Activated B cell treated with CpG ODN at 0.5 μM for 24 hours (primary cell): ENCODE measurements at places on chromosomes 12 and 14. TPM values are rescaled to one million over a fixed set of nuclear protein-coding genes. Genes with fewer than 3 reads are reported as not detected.

DNA sequence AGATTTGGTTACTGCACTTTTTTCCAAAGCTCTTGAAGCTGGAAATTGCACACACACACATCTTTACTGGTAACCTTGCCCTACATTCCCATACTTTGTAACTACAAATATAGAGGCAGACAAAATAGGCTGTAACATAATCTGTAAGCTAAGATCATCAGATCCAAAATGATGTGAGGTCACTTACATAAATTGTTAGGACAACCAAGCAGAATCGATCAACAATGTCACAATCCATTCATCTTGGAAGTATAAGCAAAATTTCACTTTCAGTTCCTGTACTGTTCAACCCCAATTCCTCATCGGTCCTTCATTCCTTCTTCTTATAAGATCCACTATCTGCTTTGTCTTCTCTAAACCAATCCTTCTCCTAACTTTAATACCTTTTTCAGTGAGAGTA lies 72.6 kb downstream of the EPS8 start:
- no peak for DNase-seq

GRCh38 chr12:79555028-79555925 lies 135.5 kb downstream of the PAWR start:
- no peak for DNase-seq

- peak; percentile 16 for DNase-seq
These were observed 2.7 kb downstream of the PLD4 start for GRCh38 chr14:104927432-104927816.

DNA sequence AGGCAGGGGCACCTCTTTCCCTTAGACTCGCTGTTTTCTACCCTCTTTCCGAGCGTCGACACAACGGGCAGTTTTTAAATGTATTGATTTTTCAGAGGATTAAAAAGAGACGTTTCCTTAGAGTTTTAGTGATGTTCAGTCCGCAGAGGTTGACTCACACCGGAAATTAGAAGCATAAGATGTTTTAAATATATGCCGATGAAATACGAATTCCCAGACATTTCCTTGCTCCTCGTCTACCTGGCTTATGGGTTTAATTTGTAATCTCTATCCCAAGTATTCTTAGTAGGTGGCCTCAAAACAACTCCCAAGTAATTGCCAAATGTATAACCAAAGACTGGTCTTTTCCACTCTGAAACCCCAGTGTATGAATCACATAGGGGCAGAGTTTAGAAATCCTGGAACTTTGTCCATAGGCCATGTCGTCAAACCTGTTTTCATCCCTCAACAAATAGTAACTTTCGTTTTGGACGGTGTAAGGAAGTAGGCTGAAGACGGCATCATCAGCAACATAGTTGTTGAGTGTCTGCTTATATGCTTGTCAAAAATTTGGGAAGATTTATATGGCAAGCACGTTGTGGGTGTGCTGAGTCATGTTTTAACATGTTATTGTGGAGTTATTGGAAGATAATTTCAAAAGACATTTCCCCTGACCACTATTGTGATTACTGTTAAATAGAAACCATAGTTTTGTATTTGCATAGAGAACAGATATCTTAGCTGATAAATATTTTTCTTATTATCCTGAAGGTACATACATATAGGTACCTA lies 824 bp downstream of the TBK1 start:
- DNase-seq: no peak

DNA sequence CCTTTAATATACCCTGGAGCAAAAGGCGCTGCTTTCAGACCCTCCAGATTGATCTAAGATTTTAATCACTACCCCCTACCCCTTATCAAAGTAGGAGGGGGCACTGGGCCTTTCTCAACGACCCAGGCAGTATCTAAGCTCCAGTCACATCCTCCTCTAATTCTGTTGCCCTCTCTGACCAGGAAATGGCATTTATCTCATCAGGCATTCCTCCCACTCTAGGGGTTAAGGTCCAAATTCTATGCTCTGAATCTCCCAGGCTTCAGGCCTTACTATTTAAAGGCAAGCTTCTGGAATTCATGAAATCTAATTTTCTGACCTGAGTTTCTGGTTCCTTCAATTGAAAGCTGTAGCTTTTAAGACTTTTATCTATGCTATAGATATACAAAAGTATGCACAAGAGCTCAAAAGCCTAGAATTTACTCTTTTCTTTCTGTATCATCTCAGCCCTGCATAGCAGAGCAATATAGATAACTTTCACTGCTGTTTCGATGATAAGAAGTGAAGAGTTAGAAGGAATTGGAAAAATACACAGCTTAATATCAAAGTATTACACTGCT lies 622.9 kb downstream of the RPS29 start:
- no peak for DNase-seq

- no peak for DNase-seq
These were observed 211.1 kb downstream of the ALG10B start for GRCh38 chr12:38527631-38528030.

Gene GLIPR1L1
- not detected in 2 replicates for total RNA-seq
